HepG2 (cell line): ENCODE measurements at places on chromosomes 3 and 15. TPM values are rescaled to one million over a fixed set of nuclear protein-coding genes. Genes with fewer than 3 reads are reported as not detected.

DNA sequence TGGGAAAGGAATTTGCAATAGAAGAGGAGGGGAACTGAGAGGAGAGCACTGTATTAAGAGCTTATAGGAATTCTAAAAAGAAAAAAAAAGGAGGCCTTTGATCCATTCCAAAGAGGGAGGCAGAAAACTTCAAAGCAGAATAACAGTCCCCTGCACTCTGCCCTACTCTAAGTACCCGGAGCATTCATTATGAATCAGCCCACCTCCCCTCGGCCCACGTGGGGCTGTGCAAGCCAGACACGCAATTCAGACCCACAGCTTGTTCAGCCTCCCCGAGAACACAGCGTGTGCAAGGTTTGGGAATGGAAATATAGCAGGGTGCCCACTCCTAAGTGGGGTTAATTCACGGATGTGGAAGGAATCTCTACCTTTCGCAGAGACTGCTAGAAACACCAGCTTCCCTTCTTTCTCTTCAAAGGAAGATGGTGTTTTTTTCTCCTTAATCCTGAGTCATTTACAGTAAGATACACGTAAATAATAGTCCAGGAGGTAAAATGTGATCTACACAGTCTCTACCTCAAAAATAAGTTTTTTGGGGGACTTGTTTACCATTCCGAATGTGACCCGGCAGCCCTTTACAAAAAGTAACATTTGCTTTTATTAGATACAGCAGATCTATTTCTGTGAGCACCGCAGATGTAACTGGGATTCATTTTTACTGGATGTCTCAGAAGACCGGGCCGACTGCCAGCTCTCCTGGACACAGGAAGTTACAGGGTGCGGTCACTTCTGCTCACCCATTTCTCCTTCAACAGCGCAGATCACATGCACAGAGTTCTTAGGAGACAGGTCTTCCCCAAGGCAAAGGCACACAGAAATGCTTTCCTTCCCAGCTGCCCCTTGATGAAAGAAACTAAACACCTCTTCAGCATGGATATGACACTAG lies 768.5 kb upstream of the CFAP20DC start:
- DNase-seq: no peak

DNA sequence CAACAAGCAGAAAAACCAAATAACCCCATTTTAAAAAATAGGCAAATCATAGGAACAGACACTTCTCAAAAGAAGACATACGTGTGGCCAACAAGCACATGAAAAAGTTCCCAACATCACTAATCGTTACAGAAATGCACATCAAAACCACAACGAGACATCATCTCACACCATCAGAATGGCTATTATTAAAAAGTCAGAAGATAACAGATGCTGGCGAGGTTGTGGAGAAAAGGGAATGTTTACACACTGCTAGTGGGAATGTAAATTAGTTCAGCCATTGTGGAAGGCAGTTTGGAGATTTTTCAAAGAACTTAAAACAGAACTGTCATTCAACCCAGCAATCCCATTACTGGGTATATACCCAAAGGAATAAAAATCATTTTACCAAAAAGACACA lies 60.7 kb downstream of the ABI3BP start:
- no peak for DNase-seq

The GXYLT2 gene
- 2.7 and 4.3 TPM in 2 replicates for polyA plus RNA-seq

The LYZL4 gene
- not detected in 2 replicates for polyA plus RNA-seq

The SLC28A1 gene
- 5.8 and 8.6 TPM in 2 replicates for polyA plus RNA-seq
